ENCODE measurements at places on chromosomes 16 and 17.

DNA sequence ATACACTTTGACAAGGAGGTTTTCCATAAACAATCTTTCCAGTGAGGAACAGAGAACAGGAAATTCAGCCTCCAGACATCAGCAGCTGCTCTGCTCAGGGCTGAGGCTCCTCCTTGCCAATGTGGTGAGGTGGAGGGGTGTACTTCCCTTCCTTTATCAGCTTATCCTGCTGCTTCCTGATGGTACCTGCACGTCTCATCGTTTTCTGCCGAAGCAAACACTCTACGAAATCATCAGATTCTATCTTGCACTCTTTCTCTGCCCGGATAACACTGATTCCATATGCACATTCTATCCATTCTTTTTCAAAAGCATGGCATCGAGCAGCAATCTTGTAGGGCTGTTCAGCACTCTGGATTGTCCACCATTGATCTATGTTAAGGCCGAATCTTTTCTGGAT is 15.4 kb upstream of the SEZ6 start:
- DNase-seq = no peak

- DNase-seq = peak; percentile 39
These were observed 59.8 kb upstream of the ARL4D start for GRCh38 chr17:43338886-43339516.

- DNase-seq = no peak
These were observed 26.5 kb downstream of the PDIA2 start for GRCh38 chr16:309476-309875.

DNA sequence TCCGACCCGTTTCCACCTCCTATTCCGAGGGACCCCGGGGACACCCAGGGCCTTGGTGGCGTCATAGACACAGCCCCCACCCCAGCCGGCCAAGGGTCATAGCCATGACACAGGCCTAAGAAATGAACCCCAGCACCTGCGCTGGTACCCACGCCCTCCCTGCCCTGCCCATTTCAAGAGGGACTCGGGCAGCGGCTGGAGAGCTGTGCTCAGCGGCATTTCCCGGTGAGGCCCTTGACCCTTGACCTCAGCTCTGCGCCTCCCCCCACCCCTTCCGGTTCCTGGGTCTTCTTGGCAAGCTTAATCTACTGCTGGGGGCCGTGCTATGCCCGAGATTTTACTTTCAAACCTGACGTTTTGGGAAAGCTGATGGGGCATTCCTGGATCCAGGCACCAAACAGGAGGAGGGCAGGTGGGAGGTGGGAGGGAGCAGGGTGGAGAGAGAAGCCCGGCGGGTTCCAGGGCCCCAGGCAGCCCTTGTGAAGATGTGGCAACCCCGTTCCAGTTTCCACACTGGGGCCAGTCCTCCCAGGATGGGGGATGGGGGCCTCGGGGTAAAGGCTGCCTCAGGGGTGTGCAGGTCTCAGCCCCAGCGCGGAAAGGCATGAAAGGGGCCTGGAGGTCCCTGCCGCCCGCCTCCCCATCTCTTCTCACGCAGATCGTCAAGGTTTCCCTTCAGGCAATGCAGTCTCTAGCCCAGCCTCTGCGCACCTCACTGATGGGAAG is at the start of gene SLC22A31:
Gene SLC22A31, minus strand, starts transcription at position 414 of the 726 bp plus-strand sequence. Its CDS starts 36 bp downstream, at position 378.
- no peak for DNase-seq

GRCh38 chr17:70922268-70922667 is 752.9 kb downstream of the KCNJ2 start:
- DNase-seq = no peak

DNA sequence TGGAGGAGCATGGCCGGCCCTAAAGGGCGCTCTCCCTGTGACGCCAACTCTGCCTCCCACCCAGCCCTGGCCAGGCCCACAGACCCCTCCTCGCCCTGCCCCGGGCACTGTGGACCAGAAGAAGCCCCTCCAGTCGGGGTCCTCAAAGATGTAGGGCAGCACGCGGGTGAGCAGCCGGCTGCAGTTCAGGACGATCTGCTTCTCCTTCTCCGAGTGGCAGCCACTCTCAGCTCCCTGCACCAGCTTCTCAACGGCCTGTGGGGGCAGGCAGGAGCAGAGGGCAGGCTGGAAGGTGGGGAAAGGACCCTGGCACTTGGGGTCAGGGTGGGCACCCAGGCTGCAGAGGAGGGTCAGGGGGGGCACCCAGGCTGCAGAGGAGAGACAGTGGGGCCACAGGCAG is 8.9 kb downstream of the HID1 start:
- DNase-seq = no peak

DNA sequence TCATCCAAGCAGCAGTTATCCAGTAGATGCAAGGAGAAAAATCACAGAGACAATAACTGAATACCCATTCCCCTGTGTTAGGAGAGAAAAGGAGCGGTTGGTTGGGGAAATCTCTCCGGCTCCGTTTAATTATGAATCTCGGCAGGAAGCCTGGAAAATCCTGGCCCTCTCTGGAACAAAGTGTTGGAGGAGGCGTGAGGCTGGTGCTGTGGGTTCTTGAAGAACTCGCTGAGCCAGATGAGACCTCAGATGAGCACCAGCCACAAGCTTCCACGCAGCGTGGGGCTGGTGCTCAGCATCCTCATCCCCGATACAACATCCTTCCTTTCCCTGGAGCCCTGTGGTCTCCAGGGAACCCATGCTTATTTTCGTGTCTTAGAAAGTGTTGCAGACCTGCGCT is 39.7 kb downstream of the CACNG4 start:
- no peak for DNase-seq

GRCh38 chr16:9996221-9996620 is 186.0 kb downstream of the GRIN2A start:
- no peak for DNase-seq

- no peak for DNase-seq
These were observed 678 bp downstream of the CDR2L start for GRCh38 chr17:74987909-74988711.

- no peak for DNase-seq
These were observed 44.8 kb downstream of the RNF135 start for GRCh38 chr17:31015639-31016038.

DNA sequence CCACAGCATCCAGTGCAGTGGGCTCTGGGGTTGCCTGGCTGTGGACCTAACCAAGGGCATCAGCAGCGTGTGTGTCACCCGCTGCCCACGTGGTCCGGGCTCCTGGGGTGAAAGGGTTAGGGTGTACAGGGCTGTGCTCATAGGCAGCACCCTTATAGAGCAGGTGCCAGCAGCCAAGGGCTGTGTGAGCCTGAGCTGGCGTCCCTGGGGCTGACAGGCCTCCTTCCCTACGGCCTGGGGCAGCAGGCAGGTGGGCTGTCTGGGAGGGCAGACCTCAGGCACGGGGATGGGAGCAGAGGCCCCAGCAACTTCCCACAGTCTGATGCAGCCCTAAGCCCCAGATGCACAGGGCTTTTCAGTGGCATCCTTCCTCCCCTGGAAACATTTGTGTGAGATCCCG is 13.9 kb downstream of the CD300A start:
- no peak for DNase-seq

GRCh38 chr17:79168486-79169055 is 93.9 kb downstream of the ENGASE start:
- no peak for DNase-seq
